ENCODE measurements at places on chromosomes 7 and 10. TPM values are rescaled to one million over a fixed set of nuclear protein-coding genes. Genes with fewer than 3 reads are reported as not detected.

- DNase-seq = no peak
These were observed 147.8 kb downstream of the ELAPOR2 start for GRCh38 chr7:86911659-86912058.

DNA sequence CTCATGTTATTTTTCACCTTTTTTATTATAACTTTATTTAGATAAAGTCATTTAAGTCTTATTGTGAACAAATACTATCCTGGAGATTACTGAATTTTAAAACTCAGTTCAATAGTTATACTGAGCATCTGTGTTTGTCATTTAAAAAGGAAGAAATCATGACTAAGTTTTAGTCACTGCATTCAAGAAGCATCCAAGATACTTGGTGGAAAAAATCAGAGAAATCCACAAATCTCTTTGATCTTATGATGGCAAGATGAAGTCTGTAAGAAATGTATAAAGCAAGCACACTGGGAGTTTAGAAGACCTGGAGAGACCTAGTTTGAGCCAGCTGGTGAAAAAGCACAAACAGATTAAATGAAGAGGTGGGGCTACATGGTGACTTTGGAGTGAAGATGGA, 529.8 kb upstream of the IGFBP3 start:
- DNase-seq = no peak

ASAH2 gene
- total RNA-seq = 0.60 TPM

- no peak for DNase-seq
These were observed 43.3 kb downstream of the POLR1F start for GRCh38 chr7:19665399-19666008.

HYAL4 gene
- not detected for total RNA-seq

DNA sequence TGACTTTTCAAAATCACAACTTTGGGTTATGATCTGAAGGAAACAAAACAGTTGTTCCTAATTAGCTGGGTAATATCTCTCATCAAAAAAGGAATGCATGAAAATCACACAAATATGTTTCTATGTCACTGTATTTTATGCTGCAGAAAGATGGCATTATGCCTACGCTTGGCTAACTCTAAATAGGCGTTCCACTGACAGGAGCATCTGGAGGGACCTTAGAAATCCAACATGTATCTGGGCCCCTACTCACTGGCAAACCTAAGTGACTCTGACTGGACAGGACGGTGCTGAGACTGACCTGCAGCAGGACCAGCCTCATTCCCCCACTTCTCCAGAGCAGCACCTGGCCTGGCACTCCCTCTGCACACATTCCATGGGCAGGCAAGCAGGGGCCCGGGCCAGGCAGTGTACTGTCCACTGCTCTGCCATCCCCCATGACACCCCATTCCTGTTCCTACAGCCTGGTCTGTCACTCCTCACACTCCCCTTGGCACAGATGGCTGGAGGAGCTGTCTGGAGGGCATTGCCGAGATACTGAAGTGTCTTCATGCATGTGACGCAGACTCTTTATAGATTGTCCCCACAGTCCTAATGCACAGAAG, 2.6 kb upstream of the MYL7 start:
- DNase-seq = no peak

MORN4 gene
- total RNA-seq = 0.36 TPM

DNA sequence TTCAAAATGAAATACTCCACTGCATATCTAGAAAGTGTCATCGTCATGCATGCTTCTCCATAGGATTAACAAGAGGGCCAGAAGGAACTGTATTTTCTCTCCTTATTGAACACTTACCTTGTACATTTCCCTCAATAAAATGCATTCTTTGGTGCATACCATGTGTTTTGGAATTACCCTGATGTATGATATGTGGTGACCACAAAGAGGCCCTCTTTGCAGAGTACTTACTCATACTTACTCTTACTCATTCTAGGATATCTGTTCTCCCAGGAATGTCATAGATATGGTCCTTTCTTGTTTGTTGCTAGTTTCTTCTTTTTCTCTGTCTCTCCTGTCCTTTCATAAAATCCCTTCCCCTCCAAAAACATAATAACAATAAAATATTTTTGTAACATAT, 1087.1 kb upstream of the POT1 start:
- DNase-seq = no peak

TAS2R16 gene
- not detected for total RNA-seq

GRCh38 chr7:18495412-18496340, at the start of gene HDAC9:
Gene HDAC9 (plus strand): TSS chr7:18495749. CDS start chr7:18496303, 554 bp downstream.
- DNase-seq = no peak

GRCh38 chr10:22824984-22825383, 102.9 kb upstream of the ARMC3 start:
- DNase-seq = no peak

DNA sequence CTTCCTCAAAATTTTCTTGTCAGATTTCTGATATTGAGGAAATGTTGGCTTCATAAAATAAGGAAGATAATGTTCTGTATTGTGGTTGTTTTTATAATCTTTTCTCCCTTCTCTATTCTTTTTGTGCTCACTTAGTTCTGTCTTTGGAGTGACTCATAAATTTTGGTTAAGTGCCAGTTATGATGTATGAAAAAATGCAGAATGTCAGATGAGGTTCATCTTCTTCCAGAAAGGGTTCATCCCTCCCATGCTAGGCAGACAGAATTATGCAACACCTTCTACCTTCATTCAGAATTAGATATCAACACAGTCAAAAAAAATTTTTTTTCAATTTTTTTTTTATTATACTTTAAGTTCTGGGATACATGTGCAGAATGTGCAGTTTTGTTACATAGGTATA, 36.6 kb upstream of the CYP2C19 start:
- DNase-seq = no peak

GRCh38 chr7:34260279-34260678, 354.9 kb downstream of the BMPER start:
- no peak for DNase-seq

- DNase-seq = no peak
These were observed 103.4 kb upstream of the MDFIC start for GRCh38 chr7:114818501-114818900.

DNA sequence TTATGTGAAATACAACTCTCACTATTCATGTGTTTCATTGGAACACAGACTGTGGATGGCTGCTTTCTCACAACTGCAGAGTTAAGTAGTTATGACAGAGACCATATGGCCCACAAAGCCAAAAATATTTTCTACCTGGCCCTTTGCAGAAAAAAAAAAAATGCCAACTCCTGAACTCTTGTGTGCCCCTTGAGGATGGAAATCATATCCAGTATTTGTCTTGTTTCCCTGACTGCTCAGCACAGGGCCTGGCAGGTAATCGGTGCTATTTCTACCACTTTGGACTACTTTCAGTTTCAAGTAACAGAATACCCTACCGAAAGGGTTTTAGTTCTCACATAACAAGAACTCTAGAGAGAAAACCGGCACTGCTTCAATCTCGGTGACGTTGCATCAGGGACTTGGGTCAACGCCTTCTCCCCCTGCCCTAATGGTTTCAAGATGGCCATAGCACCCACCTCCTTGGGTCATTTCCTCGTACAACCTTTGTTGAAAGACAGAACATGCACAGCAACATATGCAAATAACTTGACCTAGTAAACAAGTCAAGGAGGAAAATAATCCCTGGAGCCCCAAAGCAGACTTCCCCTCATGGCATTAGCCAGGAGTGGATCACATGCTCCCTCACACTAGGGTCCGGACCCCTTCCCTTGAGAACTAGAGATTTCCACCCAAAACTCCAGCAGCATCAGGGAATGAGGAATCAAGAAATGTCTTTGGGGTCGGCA, 11.8 kb upstream of the GPNMB start:
- DNase-seq = no peak

DNA sequence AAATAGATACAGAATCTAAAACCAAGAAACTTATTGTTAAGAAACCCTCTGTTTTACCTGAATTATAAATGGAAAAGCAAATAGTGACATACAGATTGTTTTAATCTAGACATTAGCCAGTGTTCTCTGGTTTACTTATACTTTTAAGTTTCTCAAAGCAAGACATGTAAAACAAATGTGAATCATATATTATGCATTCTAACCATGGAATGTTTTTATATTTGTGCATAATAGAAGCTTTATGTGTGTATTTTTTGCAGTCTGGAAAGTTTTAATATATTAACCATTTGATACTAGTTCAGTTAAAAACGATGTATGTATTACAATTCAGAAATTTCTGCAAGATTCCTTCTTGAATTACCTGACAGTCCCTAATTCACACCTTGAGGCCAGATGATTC, 150.6 kb upstream of the TMEM72 start:
- DNase-seq = no peak

DNA sequence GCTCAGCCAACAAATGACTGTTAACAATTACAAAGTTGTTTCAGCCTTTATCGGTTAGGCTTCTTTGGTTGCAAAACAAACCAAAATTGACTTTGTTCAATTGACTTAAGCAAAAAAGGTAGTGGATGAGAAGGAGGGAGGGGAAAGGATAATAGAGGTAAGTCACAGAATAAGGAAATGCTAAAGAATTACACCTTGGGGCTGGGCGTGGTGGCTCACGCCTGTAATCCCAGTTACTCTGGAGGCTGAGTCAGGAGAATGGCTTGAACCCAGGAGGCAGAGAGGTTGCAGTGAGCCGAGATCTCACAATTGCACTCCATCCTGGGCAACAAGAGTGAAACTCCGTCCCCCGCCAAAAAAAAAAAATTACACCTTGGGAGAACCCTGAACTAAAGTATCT, 41.4 kb downstream of the AHCYL2 start:
- no peak for DNase-seq

- DNase-seq = no peak
These were observed at the start of gene CFAP46 for GRCh38 chr10:132942101-132943057. Gene CFAP46 (minus strand): TSS chr10:132942570. CDS start chr10:132942484, 86 bp downstream.

DNA sequence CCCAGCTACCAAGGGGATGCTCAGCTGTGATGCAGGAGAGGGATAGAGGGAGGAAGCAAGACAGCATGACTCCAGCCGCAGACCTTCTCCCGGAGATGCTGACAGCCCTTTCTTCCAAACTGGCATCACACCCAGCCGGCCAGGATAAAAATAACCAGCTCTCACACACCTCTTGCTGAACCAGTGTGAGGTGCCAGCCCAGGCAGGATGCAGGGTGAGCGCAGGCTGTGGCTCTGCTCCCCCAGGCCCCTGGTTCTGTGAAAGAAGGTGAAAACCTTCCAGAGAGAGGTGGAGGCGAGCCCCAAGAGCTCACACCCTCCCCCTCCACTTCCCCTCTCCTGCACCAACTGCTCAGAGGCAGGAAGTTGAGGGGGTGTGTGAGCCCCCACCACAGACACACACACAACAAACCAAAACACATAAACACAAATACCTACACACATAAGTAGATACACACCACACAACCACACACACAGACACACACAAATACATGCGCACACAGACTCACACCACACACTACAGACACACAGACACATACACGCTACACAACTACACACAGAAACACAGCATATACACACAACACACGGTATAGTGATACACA, 4.0 kb downstream of the GPR15LG start:
- DNase-seq = no peak

GRCh38 chr10:107728807-107729206, 564.3 kb upstream of the SORCS1 start:
- DNase-seq = no peak

DNA sequence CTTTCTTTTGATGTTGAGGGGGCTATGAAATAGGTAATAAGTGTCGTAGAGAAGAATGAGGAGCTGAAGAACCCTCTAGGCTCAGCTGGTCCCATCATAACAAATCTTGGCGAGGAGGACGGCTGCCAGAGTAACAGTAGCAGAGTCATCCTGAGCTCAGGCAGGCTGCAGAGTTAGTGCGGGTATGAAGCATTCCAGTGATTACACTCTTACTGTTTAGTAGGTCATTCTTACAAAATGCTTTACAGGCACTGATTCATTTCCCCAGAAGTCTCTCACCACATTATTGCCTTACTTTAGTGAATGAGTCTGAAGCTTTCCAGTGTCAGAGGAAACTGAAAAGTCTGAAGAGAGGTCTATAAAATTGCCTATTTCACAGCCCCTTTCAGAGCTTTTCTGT, 43.9 kb upstream of the GPR158 start:
- no peak for DNase-seq

DNA sequence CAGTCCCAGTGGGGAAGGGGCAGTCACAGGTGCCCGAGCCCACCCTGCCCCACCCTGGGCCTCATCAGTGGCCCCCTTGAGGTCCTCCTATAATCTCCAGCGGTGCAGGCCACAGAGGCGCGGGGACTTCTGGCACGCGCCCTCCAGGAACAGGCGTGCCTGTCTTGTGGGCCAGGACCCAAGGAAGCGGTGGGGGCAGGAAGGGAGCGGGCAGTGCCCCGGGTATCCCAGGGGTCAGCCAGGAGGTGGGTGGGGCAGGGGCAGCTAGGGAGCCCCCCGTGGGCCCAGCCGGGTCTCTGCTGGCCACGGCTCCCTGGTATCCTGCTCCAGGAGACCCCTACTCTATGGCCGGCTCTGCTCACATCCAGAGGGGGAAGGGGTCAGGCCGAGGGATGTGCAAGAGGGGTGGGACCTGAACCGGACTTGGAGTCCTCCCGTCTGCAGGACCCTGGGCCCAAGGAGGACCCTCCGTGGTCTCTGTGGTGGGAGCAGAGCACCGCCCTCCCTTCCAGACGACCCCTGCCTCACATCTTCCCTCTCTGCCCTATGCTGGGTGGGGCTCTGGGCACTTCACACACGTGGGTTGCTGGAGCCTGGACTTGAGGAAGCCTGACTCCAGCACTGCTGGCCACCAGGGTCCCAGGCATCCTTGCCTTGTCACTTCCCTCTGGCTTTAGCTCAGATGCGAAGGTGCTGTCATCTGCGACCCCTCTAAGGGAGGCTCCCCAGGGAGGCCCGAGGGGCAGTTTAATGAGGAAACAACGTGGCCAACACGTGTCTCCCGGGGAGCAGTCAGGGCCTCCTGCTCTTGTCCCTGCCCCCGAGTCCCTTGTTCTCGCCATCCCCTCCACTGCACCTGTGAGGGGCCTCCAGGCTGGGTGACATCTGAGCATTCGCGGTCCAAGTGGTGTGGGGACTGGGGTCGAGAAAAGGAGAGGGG, 18.3 kb upstream of the GRIFIN start:
- DNase-seq = no peak

ITPRID1 gene
- total RNA-seq = not detected

GBX1 gene
- total RNA-seq = not detected

DNA sequence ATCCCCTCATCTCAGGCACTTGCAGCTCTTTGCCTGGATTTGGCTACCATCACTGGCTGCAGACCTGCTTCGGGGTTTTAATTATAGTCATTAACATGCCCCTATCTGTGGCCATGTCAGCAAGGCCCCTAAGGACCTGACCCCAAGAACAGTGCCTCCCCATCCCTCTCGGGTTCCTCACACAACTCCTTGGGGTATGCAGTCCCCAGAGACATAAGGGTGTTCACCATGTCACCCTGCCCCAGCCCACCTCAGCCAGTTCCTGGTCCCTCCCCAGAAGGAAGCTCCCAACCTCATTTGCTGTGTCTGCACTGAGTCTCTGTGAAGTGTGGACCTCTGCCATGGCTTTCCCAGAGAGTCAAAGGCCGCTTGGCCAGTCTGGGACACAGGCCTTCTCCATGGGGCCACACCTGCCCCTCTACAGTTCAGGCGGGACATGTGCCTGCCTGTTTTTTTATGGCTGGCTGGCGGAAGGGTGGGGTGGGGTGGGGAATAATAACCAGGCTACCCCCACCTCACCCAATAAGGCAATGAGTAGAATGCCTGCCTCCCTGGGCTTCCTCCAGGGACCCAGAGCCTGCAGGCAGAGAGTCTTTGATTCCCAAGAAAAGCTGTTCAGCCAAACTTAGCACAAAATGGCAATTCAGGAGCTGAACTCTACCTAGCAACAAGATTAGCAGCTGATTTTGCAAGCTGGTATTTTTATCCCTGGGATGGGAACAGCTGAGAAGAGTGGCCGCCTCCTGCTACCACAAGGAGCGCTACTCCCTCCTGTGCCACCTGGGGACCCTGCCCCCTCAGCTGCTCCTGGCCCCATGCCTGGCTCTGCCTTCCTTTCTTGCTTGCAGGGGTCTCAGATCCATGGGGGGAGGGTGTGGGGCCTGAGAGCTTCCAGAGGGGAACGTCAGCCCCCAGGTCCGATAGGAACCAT, 23.7 kb upstream of the CAMK2B start:
- DNase-seq = no peak
